ENCODE measurements at places on chromosomes 7 and 10.

GRCh38 chr10:26725837-26726727, 28.6 kb downstream of the PDSS1 start:
- DNase-seq: peak; percentile 30

- no peak for DNase-seq
Observed at GRCh38 chr10:80542053-80542452, 4.4 kb downstream of the SH2D4B start.

DNA sequence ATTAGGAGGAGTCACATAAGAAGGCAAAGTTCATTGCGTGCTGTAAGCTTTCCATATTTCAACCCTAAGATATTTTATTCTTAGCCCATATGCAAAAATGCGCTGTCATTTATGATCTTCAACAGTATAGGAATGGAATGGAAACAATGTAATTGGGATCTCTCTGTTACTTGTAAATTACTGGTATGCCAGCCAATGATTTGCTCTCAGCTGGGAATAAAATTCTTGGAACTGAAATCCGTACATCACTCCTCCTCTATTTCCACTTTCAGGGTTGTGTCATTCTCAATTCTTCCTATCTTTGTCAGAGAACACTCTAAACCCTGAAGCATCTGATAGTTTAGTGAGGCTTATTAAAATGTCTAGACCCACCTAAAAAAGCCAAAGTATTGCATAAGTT, 80.7 kb upstream of the STEAP4 start:
- DNase-seq: no peak

DNA sequence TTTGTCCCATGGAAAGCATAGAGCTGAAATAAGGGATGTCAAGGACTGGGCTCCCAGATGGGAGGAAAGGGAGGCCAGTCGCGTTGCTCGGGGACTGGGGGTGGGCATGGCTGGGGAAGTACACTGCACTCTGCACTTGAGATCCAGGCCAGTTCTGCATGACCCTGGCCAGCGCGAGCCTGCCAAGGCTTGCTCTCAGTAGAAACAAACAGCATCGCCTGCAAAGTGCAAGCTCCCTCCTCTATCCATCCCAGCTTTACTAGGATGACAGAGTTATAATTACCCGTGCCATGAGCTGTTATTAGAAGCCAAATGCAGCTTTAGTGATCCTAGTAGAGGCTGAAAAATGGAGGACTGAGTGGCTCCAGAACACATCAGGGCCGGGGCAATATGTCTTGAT, 43.9 kb upstream of the PDCD4 start:
- DNase-seq: no peak

DNA sequence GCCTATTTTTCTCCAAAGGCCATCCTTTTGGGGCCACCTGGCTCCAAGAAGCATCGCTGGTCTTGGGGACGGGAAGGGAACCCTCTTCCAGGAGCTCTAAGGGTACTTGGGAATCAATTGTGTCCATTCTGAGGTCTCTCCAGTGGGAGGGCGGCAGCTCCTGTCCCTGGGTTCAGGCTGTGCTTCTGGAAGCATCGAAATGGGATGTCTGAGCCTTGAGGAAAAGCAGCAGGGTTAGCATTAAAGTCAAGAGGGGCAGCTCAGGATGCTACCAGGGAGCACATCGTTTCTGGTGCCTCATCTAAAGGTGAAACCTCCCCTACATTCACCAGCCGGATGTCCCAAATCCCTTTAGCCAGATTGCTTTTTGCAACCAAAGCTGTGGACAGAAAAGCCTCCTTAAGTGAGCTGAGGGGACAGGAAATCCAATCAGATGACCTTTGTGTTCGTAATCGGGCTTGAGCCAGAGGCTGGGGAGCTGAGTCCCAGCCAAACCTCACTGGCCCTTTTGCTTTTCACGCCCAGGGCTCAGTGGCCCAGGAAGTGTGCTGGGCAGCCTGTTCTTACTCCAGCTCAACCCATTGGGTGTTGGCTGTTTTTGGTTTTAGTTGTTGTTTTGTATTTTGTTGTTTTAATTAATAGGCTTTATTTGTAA, 88.8 kb upstream of the ANLN start:
- DNase-seq: no peak

DNA sequence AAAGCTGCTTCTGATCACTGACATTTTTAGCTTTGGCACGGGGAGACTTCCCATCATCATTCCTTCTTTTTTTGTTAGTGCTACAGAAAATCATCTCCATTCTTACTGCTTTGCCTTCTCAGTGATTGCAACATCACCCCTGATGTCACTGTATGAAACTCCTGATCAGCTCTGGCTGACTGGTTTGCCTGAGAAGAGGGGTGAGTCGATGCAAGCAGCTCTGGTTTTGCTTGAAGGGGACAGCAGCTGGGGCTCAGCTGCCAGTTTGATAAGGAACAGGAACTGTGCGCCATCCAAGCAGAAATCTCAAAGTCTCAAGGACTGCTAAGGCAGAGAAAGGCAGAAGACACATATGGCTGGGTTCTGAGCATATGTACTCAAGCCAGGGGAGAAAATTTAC, 808.5 kb upstream of the CELF2 start:
- DNase-seq: no peak

DNA sequence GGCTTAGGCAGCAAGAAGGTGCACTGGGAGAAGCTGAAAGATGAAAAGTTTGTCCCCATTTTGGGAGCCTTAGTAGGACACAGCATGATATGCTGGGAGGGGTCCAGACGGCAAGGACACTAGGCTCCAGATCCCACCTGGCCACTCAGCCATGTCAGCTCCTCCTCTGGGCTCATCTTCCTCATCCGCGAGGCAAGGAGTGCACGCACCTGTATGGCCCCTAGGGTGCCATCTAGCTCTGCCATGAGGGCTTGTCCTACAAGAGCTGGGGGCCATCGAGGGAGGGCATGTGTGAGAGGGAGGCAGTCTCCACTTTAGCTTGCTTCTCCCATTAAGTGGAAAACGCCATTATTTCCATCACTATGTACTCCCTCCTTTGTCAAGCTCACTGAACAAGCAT, 136.2 kb upstream of the ADAM12 start:
- DNase-seq: no peak

DNA sequence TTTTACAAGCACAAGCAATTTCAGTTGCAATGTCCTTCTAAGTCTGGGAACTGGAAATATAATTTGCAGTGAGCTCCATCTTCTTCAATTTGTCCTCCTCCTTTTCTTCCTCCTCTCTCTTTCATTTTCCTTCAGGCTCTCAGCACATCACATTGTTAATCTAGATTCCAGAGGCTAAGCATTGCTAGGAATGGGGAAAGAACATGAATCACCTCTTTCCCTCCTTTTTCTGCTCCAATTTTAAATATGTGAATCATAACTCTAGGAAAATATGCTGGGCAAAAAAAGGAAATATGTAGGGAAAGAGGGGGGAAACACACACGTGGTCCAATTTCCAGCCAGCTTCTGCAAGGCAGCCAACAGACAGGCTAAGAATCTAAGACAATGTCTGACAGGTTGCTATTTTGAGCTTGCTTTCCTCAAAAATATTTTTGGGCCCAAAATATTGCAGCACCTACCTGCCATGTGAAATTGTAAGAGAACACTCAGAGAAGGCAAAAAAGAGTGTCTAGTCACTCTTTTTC, 72.7 kb upstream of the NUPR2 start:
- DNase-seq: no peak
